ENCODE measurements at places on chromosomes 3 and 15. TPM values are rescaled to one million over a fixed set of nuclear protein-coding genes. Genes with fewer than 3 reads are reported as not detected.
A peak's percentile ranks its signal among the peaks of the same experiment; 100 is the strongest.

- DNase-seq = no peak
These were observed 338.4 kb upstream of the C2CD4B start for GRCh38 chr15:62503451-62503850.

- no peak for DNase-seq
These were observed 119.1 kb downstream of the SV2B start for GRCh38 chr15:91219206-91219605.

- DNase-seq = no peak
These were observed 11.7 kb upstream of the GNAT1 start for GRCh38 chr3:50179710-50180109.

- no peak for DNase-seq
These were observed 190.7 kb downstream of the LSAMP start for GRCh38 chr3:116254541-116254940.

DNA sequence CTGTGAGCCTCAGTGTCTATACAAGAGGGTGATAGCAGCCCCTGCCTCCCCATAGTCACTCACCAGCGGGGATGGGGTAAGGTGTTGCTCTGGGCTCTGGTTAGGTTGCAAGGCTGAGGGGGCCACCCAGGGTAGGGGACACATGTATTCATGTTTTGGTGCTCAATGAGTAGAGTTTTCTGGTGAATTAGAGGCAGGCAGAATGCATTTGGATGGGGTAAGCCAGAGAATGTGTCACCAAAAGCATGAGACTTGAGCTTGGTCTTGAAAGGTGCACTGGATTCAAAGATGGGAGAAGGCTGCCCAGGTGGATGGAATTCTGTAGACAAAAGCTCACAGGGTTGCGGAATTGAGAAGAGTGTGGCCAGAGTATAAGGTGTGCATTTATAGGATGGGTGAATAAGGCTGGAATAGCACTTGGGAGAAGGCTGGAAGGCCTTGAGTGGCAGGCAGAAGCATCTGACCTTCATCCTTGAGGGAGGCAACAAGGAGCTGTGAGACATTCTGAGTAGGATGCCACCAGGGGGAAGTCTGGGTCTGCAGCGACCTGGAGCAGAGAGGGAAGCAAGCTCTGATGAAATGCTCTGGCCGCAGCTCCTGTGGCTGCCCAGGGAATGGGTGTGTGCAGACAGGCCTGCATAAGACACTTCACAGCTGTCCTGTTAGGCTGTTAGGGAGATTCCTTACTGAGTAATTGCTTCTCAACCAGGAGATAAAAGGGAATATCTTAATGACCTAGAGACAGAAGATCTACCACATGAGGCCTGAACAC is 149.6 kb downstream of the CHDH start:
- DNase-seq = no peak

DNA sequence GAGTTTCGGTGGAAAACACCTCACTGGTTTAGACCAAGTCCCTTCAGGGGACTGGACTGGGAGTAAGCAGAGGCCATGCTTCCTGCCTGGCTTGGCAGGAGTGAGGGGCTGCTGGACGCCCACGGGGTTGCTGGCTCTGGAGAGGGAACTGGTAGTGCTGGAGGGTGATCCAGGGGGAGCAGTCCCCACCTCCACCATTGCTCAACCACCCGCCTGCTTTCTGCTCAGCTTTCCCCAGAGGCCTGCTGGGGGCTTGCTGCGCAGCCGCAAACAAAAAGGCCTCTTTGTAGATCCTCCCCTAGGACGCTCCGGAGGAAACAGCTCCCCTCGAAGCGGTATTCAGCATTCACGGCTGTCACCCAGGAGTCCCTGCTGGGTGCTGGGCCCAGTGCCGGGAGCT is 33.5 kb downstream of the EBLN2 start:
- DNase-seq = no peak

DNA sequence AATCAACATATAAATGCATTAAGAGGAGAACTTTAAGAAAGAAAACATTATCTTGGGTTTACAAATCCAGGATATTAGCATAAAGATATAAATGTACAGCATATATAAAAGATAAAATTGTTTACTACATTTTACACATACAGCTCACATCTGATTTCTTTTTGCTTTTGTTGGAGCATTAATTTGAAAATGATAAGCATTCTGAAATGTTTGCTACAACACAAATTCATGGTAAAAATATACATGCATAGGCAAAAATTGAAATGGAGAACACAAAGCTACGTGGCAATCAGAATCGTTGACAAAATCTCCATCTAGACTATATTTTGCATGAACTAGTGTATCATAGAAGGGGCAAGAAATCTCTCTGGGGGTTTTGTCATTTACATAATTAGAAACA is 159.1 kb downstream of the TIGIT start:
- no peak for DNase-seq

GRCh38 chr3:127393131-127393820 is 105.4 kb upstream of the PRR20G start:
- no peak for DNase-seq

DNA sequence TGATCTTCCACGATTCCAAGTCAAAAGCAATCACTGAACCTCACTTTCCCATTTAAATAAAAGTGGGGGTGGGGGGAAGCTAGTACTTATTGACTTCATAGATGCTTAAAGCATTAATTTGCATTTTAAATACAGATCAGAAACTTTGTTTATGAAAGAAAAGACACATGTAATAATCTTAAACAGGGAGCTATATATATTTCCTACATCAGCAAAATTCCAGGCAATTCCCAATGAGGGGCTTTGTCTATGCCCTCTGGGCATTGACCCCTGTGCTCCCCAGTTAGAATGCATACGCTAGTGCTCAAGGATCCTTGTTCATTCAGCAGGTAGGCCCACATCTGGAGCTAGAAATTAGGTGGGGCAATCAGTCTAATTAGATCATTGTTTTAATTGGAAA is 20.0 kb downstream of the SERPINI2 start:
- no peak for DNase-seq

DNA sequence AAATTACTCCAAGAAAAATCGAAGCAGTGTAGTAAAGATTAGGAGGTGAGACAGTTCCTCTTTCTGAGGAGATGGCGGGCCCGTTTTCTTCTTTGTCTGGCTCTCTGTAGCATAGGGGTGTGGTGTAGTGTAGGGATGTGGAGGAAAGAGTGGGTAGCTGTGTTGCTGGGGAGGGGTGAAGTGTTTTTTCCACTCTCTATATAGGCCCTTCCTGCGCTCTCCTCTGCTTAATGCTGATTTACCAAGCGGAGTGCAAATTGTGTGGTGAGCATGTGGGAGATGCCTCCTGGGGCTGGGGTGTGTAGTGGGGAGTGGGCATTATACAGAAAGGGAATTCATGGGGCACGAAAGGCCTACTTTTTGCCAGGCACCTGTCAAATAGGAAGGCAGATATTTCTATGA is 94.9 kb downstream of the ST6GAL1 start:
- no peak for DNase-seq

DNA sequence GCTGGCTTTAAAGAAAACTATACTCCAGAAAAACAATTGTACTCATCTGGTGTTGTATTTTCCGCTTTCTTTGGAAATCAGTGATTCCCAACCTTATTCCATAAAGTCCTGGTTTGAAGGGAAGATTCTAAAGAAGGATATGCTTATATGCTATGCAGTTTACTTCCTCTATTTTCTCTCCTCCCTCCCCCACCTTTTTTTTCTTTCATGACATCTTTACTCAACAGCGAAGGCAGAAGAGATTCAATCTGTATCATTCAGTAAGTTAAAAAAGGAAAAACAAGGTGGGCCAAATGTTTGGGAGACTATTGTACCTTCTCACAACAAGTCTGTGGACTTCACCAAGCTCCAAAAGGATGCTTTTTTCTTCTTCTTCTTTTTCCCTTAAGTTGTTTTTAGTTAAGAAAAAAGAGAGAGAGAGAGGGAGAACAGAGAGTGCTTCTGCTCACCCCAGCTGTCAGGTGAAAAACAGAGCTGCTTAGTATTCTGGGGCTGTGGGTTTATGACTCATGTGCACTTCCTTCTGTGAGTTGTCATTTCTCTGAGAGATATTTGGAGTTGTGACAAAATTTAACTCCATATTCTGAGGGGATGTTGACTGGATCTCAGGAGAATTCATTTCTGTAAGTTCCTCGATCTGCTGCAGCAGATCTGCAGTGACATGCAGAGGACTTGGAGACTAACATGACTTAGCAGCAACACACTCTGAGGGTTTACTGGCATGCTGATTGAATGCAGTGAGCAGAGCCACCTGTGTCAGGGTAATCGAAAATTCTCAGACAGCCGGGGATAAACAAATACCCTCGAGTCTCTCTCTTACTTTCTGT is 70.7 kb downstream of the SSR3 start:
- no peak for DNase-seq

GRCh38 chr3:193894121-193894863 is 241.7 kb upstream of the HES1 start:
- DNase-seq = no peak

DNA sequence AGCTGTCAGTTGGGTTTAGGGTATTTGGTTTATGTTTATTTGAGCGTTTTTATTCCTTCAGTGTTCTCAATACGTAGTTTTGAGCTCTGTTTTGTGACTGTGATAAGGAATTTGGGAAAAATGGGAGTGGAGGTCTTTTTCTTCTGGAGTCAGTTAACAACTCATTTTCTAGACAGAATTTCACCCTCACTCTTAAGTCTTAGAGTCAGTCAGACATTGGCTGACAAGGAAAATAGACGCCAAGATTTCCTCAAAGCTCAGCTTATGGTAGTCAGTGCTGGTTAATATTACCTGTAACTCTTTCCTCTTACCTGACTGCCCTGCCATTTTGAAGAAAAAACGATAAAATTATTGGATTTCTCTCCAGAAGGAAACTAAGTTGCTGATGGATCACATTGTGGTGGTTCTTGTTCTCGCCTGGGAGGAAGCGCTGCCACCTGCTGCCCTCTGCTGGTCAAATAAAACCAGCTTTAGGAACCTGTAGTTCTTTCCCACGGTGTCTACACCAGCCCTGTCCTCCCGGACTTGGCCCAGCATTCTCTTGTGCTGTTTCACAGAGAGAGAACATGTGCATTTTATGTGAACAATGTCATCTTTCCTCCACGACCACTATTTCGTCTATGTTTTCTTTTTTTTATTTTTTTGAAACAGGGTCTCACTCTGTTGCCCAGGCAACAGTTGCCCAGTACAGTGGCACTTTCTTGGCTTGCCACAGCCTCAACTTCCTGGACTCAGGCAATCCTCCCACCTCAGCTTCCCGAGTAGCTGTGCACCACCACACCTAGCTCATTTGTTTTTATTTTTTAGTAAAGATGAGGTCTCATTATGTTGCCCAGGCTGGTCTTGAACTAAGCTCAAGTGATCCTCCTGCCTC is 41.4 kb upstream of the UMPS start:
- DNase-seq = peak; percentile 61

DNA sequence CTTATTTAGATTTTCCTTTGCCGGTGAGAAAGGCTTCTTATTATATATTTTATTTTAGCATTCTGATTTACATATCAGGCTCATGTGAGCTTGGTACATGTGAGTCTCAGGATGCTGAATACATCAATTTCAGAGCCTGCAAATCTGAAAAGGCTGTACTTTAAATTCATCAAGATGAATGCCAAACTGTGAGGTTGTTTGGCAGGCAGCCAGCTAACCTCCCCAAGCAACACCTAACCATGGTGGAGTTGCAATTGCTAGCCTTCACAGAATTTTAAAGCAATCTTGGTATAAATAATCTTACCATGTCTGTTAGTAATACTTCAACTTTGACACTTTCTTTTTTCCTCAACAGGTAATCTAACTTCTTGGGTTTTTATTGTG is 252.5 kb downstream of the CDIN1 start:
- no peak for DNase-seq

DNA sequence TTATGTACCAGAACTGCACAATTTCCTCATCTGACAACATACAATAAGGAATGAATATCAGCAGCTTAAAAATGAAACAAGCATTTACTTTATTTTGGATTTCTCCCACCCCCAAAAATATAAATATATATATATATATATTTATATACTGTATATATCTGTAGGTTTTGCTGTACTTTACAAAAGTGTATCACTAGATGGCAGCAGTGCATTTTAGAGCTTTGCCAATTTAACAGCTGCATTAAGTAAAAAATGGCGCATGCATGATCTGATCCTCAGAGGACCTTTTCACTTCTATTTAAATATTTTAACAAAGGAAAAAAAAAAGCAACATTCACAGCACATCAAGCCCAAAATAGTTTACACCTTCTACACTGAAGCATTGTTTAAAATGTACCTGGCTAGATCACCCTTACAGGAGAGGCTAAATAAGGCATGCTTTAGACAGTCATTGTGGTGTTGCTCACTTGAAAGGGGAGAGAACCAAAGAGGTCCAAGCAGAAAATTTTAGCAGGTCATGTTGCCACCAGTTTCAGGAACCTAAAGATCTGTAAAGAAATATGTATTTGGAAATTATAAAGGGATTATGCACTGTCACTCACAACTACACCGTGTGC is 72.6 kb downstream of the NPTN start:
- DNase-seq = peak; percentile 62

DNA sequence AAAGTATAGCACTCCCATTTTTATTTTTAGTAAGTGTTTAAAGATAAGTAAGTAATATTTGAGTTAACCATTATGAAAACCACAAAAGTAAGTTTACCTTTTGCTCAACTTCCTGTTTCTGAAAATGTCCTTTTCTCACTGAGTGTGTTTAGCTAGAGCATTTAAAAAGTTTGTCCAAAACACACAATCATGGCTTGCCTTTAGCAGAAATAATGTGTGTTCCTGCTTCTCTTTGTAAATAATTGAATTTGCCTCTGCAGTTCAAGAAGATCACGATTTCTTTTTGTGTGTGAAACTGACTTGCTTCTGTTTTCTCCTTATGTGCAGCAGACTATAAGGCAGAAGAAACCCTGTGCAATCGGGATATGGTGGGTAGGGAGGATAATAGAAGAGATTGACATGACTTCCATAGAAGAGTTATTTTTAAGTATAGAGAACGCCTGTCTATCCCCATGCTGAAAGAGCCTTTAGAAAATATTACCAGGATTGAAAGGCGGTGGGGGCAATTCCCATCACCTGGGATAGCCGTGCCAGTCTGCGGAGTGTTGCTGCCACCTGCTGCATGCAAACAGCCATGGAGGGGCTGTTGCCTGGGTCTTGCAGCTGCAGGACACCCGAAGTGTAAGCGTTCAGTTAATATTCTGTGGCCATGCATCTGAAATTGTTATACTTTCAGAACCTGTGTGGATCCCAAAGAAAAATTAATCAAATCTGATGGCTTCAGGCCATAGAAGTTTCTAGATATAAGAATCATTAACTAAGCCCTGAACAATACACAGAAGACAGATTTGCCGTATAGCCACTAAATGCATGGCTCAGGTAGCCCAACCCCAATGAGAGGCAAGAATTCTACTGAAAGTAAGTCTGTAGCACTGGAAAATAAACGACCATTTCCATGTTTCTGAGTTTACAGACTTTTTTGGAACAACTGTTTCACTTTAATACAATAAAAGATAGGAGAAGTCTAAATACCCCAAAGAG is 2.4 kb upstream of the CD96 start:
- peak; percentile 9 for DNase-seq

- no peak for DNase-seq
These were observed 144.1 kb downstream of the VPS13C start for GRCh38 chr15:61916104-61916503.

- DNase-seq = no peak
These were observed 491.3 kb downstream of the EDEM1 start for GRCh38 chr3:5678844-5679243.

The KBTBD13 gene
- not detected for total RNA-seq

The IGSF10 gene
- 0.15 TPM for total RNA-seq

The SPINK8 gene
- total RNA-seq = not detected

The LSAMP gene
- total RNA-seq = 11.0 TPM

The IL1RAP gene
- 39.9 TPM for total RNA-seq

The EOMES gene
- total RNA-seq = 0.35 TPM

The DNAJC13 gene
- 24.8 TPM for total RNA-seq

The ZBTB47 gene
- 1.5 TPM for total RNA-seq

The CHSY1 gene
- 21.1 TPM for total RNA-seq

The GTF2E1 gene
- total RNA-seq = 16.9 TPM

The TUSC7 gene
- total RNA-seq = not detected

All from NCI-H460 (cell line).